AG09309 (cell line): ENCODE measurements at places on chromosomes 4 and X.

DNA sequence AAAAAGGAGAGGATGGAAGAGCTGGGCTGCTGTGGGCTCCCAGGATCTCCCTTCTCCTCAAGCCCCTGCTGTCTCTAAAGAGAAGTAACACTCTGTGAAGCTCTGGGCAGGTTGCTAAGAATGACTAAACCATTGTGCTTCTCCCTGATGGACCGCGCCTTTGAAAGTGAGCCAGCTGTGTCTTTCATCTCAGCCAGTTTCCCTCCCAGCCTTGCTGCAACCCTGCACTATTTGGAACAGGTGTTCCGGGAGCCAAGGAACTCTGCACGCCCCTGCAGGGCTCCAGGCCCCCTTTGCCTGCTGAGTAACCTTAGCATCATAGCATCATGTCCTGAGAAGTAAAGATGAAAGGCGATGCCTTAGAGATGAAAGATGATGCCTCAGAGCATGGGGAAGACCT lies 39.7 kb downstream of the SMIM20 start:
- DNase-seq: no peak

GRCh38 chrX:37060999-37061398 lies 52.8 kb downstream of the FAM47C start:
- DNase-seq: peak; percentile 11

DNA sequence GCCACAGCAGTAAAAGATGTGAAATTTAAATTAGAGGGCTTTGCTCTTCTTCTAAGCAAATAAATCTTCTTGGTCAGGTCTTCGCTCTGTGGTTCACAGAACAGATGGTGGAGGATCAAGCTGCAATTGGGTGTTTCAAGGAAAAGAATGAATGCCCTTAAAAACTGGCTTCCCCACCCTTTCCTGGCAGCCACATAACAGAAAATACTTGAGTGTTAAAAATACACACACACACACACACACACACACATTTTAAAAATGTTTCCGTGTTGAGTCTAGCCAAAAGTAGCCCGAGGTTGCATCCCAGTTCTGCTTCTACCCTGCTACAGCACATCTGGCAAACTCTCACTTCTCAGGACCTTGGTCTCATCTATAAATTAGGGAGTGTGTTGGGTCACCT lies 56.7 kb upstream of the FGFBP2 start:
- DNase-seq: peak; percentile 29

DNA sequence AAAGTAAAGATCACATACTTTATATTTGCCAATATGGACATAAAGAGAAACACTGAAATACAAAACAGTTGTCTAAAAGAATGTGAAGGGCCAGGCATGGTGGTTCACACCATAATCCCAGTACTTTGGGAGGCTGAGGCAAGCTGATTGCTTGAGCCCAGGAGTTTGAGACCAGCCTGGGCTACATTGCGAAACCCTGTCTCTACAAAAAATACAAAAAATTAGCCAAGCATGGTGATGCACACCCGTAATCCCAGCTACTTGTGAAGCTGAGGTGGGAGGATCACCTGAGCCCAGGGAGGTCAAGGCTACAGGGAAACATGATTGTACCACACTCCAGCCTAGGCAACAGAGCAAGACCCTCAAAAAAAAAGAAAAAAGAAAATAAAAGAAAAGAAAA lies 11.8 kb downstream of the RBM47 start:
- DNase-seq: no peak

DNA sequence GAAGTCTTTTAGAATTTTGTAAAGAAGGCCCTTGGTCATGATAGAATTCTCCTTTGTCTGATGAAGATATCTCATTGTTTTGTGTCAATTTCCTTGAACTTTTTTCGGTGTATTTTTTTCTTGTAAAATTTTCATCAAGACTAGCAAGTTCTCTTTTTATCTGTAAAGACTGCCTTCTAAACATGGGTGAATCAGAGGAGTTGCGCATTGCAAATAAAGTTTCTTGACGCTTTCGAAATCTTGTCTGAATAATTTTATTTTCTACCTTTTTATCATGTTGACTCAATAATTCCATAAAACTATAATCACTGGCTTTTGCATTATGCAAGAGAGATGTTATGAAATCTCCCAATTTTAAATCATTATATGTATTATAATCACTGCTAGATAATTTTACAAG lies 66.2 kb downstream of the NCAPG start:
- DNase-seq: no peak

GRCh38 chr4:106502106-106502699 lies 133.6 kb upstream of the GIMD1 start:
- DNase-seq: no peak

DNA sequence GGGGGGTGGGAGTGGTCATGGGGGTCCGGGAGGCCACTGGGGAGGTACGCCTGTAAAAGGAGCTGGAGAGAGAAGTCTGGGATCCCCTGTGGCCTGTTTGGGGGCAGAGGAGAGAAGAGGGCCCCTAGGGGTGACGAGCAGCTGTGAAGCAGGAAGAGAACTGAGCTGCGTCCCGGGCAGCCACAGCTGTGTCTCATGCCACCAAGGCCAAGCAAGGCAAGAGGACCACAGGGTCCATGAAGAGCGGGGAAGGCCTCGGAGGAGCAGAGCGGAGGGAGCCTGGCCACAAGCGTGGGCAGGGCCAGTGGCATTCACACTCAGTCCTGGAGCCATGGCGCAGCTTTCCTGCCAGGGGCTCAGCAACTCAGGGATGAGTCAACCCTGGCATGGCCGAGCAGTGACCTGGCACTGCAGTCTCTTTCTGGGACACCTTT lies 13.6 kb upstream of the NAT8L start:
- no peak for DNase-seq

DNA sequence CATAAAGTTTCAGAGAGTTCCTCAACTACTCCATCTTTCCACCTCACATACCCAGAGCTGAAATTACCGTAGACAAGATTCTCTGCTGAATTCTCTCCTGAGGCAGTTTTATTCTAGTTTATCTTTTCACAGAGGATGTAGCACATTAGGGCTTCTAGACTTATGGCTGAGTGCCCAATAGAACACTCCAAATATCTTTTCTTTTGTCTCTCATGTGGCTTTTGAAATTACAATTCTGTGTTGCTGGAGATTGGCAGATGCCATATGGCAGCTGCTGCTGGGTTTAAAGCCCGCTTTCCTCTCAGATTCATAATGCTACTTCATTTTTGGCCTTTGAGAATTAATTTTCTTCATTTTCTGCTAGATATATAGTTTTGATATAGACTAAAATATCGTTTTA lies 107.6 kb upstream of the BANK1 start:
- DNase-seq: no peak

GRCh38 chr4:15325987-15326386 lies 101.8 kb upstream of the C1QTNF7 start:
- DNase-seq: no peak

DNA sequence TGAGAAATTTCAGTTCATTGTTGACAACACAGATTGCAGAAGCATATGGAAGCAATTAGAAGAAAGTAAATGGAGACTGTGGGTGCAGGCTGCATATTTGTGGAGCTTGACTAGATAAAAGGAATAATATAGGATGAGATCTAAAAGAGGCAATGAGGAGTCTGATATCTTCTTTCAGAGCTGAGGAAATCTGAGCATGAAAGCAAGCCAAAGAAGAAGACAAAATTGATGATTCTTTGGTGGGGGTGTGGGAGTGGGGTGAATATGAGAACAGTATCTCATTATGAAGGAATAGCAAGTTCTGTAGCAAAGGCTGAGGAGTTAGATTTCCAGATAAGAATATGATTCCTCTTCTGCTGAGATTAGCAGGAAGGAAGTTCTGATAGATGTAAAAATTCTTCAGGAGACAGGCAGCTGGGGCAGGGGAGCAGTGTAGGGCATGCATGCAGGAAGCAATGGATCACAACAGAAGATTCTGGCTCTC lies 6.1 kb upstream of the PDHA2 start:
- DNase-seq: no peak

DNA sequence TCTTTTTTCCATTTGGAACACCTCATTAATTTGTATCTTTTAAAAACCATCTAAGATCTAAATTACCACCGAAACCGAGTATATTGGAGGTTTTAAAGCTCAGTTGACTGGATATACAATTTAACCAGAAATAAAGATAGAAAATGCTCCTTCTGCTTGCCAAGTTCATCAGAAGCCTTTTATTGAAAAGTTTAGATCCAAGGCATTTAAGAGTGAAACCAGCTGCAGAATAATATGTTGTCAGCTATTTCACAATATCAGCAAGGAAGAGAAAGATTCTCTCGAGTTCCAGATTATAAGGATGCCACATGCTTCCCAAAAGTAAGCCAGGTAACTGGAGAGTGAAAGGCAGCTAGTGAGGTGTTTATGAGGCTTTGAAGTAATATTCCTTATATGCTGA lies 217.4 kb downstream of the DCTD start:
- no peak for DNase-seq

DNA sequence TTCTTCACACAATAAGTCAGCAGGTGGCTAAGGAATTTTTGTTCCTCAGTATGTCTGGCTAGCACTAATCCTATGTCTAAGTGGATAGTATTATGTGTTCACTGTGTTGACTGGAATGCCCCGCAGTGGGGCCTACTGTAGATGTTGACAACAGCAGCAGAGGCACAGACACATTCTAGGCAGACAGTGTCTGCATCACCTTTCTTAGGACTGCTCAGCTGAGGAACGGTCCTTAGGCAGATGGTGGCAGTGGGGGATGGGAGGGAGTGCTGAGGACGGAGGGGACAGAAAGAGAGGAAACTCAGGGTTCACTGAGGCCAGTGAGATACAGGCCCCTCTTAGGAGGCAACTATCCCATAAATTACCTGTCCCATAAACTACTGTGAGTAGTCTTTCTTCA lies 44.6 kb upstream of the LEF1 start:
- no peak for DNase-seq

GRCh38 chr4:181853881-181854511 lies 389.2 kb upstream of the TENM3 start:
- peak; percentile 45 for DNase-seq

DNA sequence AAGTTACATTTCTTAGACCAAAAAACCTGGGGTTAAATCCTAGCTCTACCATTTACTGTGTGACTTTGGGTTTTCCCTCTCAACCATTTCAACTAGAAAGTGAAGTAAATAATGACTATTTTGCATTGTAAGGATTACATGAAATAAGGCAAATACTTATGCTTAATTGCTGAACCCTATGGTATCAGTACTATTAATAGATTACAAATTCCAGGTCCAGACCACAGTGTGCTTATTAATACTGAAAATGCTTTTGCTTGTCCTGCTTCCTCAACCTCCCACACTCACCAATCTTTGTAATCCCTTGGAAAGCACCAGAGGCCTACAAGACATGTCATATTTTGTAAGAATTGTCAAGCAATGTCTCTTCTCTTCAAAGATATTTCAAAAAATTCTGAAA lies 456.5 kb downstream of the SPOCK3 start:
- no peak for DNase-seq

DNA sequence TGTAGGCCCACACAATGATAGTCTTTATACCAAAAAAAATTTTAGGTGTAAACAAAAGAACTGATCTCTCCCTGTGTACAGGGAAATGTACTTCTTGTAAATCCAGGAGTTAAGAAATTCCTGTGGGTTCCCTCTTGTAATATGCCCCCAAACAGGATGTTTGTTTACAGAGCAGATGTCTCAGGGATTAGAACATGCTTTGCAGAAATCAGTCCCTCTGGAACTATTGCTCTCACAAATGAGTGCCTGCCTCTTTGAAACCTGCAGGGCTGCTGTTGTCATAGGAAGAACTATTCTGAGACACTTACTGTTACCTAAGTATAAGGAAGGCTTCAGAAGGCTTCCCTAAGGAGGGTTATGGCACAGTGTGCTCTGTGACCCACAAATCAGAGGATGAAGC lies 35.6 kb downstream of the PAK3 start:
- DNase-seq: no peak

- no peak for DNase-seq
Observed at GRCh38 chr4:147969573-147970385, 237.9 kb downstream of the ARHGAP10 start.

DNA sequence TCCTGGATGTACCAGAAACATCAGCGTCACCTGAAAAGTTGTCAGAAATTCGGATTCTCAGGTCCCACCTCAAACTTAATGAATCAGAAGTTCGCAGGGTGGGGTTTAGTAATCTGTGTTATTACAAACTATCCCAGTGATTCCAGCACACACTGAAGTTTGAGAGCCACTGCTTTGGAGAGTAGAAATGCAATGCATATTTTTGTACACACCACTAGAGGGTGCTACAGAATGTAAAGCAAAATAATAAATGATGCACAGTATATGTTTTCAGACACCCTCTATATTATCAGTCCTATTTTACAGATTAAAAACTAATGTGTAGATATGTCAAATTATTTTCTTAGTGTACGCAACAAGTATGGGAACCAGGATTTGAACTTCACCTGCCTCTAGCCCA lies 2.4 kb upstream of the MORF4L2 start:
- DNase-seq: no peak

DNA sequence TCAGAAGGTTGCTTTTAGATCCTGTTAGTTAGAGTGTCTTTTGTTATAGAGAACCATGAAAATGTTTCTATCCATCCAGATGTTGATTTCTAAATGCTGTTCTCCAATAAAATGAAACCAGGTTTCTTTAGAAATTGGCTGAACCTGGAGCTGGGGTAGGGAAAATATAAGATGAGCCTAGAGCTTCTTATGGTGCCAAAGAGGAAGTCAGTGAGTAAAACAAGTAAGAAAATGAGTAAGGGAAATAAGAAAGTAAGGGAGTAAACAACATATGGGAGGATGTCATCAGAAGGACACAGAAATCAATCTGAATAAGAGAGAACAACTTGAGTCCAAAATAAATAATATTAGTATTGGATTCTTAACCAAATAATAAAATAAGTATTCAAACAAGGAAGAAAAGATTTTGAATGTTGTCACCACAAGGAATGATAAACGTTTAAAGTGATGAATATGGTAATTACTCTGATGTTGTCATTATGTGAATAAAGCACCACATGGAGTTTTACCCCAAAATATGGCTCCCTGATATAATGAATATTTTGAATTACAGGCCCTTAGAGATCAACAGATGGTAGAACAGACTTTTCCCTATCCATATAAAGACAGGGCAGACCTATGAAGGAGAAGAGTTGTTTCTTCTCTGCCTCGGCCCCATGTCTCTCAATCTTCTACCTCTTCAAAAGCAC lies 506.1 kb downstream of the IL15 start:
- DNase-seq: no peak

DNA sequence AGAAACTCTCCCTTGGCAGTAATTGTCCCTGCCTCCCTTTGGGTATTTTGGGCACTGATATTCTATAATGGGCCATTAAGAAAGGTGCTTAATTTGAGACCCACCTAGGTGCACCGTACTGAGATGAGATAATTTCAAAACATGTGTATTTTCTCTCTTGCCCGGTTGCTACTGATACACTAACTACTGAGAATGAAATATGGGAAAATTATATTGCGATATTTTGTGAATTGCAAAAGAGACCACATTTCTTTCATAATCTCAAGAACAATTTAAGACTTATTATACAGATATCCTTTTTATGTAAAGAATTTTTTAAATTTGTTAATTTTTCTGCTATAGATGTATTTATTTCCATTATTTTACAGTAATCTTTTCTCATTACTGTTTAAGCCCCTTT lies 284.9 kb downstream of the ADGRL3 start:
- DNase-seq: no peak
